ENCODE measurements at places on chromosomes 7 and 10. TPM values are rescaled to one million over a fixed set of nuclear protein-coding genes. Genes with fewer than 3 reads are reported as not detected.

- no peak for DNase-seq
These were observed 247.5 kb downstream of the FOXP2 start for GRCh38 chr7:114662002-114662677.

Gene DYDC2
- not detected for total RNA-seq

- DNase-seq = no peak
These were observed 653.3 kb upstream of the PFKP start for GRCh38 chr10:2414039-2414438.

GRCh38 chr10:82394122-82394521, 519.1 kb downstream of the NRG3 start:
- no peak for DNase-seq

Gene PRPS1L1
- not detected for total RNA-seq

DNA sequence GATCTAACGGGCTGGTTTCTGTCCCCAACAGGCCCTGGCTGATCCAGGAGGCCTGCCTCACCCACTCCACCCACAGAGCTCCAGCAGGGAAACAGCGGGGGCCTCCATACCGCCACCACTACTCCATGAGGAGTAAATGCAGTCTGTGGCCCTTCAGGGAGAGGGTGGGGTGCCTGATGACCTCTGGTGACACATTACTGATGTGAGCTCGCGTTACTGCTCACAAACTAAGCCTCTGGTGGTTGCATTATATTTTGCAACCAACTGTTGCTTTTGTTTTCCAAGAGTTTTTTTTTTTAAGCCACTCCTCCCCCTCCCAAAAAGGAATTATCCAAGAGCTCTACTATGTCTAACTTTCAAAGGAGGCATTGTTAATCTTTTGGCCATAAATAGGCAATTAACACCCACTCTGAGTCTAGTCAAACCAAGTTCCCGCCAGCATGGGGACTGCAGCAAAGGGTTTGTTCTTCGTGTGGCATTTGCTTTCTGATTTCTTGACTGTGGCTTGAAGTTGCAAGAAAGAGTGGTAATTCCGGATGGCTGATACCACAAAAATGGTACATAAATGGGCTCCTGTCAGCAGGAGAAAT, 72.6 kb downstream of the FAM53B start:
- no peak for DNase-seq

DNA sequence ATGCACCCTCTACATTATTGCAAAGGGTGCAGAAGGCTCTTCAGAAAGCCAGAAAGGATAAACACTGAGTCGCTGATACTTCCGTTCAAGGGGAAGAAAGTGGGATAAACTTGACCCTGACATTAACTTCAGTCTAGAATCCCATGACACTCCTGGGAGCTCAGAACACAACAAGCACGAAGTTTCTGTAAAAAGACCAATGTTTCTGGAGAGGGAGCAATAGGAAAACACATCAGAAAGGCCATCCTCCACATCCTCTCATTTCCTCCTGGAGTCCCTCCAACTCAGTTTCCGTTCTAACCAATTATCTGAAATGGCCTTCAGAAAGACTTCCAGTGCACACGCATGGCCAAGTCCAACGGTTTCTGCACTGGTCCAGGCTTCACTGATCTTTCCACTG, 113.5 kb downstream of the SORBS1 start:
- DNase-seq = no peak

Gene SCIN
- total RNA-seq = 0.10 TPM

- DNase-seq = no peak
These were observed 50.2 kb downstream of the COL17A1 start for GRCh38 chr10:104035194-104036068.

Gene MNX1
- 0.17 TPM for total RNA-seq

All from activated T-cell treated with anti-CD3 and anti-CD28 coated beads, Interleukin-2, amount 50 U/mL, for 72 hours (primary cell).